Melanocyte of skin (primary cell): ENCODE measurements at places on chromosomes 7 and 10. TPM values are rescaled to one million over a fixed set of nuclear protein-coding genes. Genes with fewer than 3 reads are reported as not detected.

Gene GHRHR
- total RNA-seq: not detected in 2 replicates

Gene MAP3K8
- 6.9 and 8.7 TPM in 2 replicates for total RNA-seq

Gene RBM20
- total RNA-seq: 0.34 and 0.36 TPM in 2 replicates

Gene CYP2W1
- not detected in 2 replicates for total RNA-seq

Gene ALOX5
- total RNA-seq: not detected in 2 replicates

Gene LIPK
- total RNA-seq: not detected in 2 replicates

Gene TSPAN33
- total RNA-seq: 9.3 and 9.4 TPM in 2 replicates

Gene SEMA3C
- 145 and 235 TPM in 2 replicates for total RNA-seq

Gene PLXDC2
- 1.00 and 3.2 TPM in 2 replicates for total RNA-seq

Gene SHH
- total RNA-seq: not detected in 2 replicates

Gene STEAP1B
- total RNA-seq: 37.1 and 37.9 TPM in 2 replicates

Gene ATG9B
- total RNA-seq: under 0.01 TPM in 1 of 2 replicates, not detected in the other

Gene PTPRZ1
- 3.5 and 5.0 TPM in 2 replicates for total RNA-seq

Gene CLDN4
- under 0.01 TPM in 1 of 2 replicates, not detected in the other for total RNA-seq
